T-helper 17 cell (primary cell): ENCODE measurements at places on chromosomes 7 and 10. TPM values are rescaled to one million over a fixed set of nuclear protein-coding genes. Genes with fewer than 3 reads are reported as not detected.

GRCh38 chr10:1860351-1860750, 123.0 kb upstream of the ADARB2 start:
- H3K27me3 ChIP-seq: peaks cover 15% of the 10 kb centered on the region
- peaks cover 2% of the 10 kb centered on the region for H3K4me1 ChIP-seq
- no peak overlapping the region for H3K4me3 ChIP-seq
- H3K36me3 ChIP-seq: no peaks in the 10 kb centered on the region
- DNase-seq: no peak

- no peaks in the 10 kb centered on the region for H3K27me3 ChIP-seq
- no peak overlapping the region for H3K4me3 ChIP-seq
- no peak for DNase-seq
- H3K27ac ChIP-seq: no peak overlapping the region
Measured at GRCh38 chr7:5636914-5637313, 144.5 kb downstream of the RNF216 start.

CXCL12 gene
- total RNA-seq: not detected

DNA sequence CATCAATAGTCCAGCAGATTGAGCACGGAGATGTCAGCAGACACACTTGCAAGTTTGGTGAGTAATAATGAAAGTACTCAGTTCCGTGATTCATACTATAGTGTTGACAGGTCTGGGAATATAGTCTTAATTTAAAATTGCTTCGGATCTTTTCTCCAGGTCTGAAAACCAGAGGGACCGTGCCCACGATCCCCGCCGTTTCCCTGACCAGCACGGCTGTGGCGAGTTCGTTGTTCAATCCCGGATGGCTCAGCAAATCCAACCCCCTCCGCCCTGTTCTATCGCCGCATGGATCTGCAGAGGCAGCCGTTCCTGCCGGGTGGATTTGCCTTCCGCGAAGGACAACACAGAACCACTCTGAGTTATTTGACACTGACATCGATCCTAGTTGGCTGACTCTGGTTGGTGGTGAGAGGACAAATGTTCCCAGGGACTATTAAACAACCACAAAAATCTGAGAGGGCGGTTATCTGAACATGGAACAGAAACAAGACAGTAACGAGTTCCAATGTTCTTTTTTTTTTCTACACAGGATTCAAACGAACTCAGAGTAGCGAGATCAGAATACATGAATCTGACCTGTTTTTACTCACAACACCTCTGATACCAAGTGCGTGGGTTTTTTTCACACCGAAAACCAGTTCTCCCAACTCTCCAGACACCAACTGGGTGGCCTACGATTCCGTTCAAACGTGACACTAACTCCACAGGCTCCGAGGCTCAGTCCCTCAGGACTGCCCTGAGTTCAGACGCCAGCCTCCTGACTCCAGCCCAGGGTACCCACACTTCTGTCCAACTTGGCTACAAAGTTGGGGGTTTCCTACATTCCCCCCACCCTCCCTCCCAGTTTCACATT, 52.7 kb downstream of the RBM17 start:
- peak overlapping the region; percentile 94 for H3K4me3 ChIP-seq
- no peak for DNase-seq
- H3K27me3 ChIP-seq: no peaks in the 10 kb centered on the region
- H3K36me3 ChIP-seq: no peaks in the 10 kb centered on the region
- peaks cover 58% of the 10 kb centered on the region for H3K4me1 ChIP-seq
- peak overlapping the region; percentile 97 for H3K27ac ChIP-seq

DNA sequence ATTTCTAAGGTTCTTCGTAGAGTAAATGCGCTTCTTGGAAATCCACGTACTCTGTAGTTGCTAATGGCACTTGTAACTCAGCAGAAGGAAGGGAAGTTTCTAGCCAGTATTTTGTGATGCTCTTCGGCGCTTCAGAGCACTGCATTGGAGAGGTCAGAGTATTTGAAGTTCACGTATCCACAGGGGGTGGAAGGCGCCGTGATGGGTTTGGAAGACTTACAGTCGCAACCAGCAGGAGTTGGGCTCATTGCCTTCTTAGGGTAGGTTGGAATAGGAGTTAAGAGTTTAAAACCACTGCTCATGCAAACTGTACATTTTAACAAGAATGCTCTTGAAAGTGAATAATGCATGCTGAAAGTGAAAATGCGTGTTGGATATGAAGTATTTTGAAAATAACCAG, 49.1 kb downstream of the SHH start:
- H3K27me3 ChIP-seq: no peaks in the 10 kb centered on the region
- H3K4me3 ChIP-seq: peak overlapping the region; percentile 88
- DNase-seq: no peak

NRAP gene
- not detected for total RNA-seq

DNA sequence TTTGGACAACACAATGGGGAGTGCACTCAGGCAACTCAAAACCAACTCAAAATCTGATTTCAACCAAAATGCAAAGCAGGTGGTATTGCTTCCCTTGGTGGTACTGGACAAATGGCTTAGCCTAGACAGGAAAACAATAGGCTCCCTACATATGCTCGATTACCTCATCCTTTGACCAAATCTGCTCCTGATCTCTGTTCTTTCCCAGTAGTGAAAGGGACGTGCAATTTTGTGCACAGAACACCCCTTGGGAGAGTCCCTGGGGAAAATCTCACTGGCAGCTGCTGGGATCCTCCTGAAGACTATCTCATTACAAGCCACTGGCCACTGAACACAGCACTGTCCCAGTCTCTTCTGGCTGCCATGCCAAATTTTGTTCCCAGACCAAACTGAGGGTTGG, 149.2 kb upstream of the VSTM2A start:
- H3K36me3 ChIP-seq: no peaks in the 10 kb centered on the region
- H3K27ac ChIP-seq: no peak overlapping the region
- DNase-seq: no peak
- no peaks in the 10 kb centered on the region for H3K27me3 ChIP-seq

- DNase-seq: no peak
- no peaks in the 10 kb centered on the region for H3K27me3 ChIP-seq
- no peak overlapping the region for H3K27ac ChIP-seq
- H3K36me3 ChIP-seq: peaks cover 3% of the 10 kb centered on the region
- H3K4me1 ChIP-seq: peaks cover 5% of the 10 kb centered on the region
Measured at GRCh38 chr7:107427462-107427861, 42.4 kb upstream of the GPR22 start.

GRCh38 chr7:55965805-55966421, 1.5 kb downstream of the NIPSNAP2 start:
- H3K36me3 ChIP-seq: peaks cover 7% of the 10 kb centered on the region
- peak overlapping the region; percentile 49 for H3K4me3 ChIP-seq
- peaks cover 31% of the 10 kb centered on the region for H3K4me1 ChIP-seq
- peak overlapping the region; percentile 9 for H3K27ac ChIP-seq

DNA sequence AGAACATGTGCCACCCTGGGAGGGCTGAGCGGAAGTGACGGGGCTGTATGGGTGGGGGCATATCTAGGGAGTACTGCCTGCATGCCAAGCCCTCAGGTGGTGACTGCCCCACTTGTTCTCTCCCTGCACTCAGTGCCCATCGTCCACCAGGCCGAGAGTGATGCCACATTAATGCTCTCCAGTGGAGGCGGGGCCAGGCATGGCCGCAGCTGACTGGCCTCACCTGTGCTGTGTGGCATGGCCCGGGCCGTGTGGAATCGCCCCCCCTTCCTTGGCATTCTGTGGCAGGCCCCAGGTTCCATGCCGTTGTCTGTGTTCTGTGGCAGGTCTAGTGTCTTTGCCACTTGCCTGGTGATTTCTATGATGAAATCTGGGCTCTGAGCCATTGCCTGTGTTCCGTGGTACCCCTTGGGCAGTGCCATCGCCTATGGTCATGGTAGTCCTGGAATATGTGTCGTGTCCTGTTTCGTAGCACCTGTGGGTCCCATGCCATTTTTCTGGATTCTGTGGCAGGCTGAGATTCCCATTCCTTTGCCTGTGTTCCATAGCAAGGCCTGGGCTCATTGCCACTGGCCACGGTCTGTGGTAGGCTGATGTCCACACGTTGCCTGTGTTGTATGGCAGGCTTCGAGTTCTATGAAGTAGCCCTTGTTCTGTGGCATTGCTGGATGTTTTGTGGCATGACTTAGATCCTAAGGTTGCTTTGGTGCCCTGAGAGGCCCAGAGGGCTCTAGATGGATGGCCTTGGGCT, 8.9 kb downstream of the FLNC start:
- no peak overlapping the region for H3K27ac ChIP-seq
- no peak overlapping the region for H3K4me3 ChIP-seq
- no peaks in the 10 kb centered on the region for H3K36me3 ChIP-seq

GRCh38 chr7:45987521-45988290, 66.6 kb upstream of the IGFBP3 start:
- no peaks in the 10 kb centered on the region for H3K4me1 ChIP-seq
- H3K4me3 ChIP-seq: no peak overlapping the region
- H3K27ac ChIP-seq: no peak overlapping the region
- H3K27me3 ChIP-seq: no peaks in the 10 kb centered on the region
- no peak for DNase-seq
- no peaks in the 10 kb centered on the region for H3K36me3 ChIP-seq

- no peaks in the 10 kb centered on the region for H3K4me1 ChIP-seq
- no peak overlapping the region for H3K27ac ChIP-seq
- DNase-seq: no peak
- H3K27me3 ChIP-seq: no peaks in the 10 kb centered on the region
- no peaks in the 10 kb centered on the region for H3K36me3 ChIP-seq
Measured at GRCh38 chr10:83225781-83226180, 913.5 kb upstream of the GHITM start.

- peak overlapping the region; percentile 94 for H3K4me3 ChIP-seq
- DNase-seq: no peak
- H3K36me3 ChIP-seq: no peaks in the 10 kb centered on the region
- H3K4me1 ChIP-seq: peaks cover 20% of the 10 kb centered on the region
- peak overlapping the region; percentile 95 for H3K27ac ChIP-seq
Measured at GRCh38 chr10:80536361-80536835, 1.3 kb upstream of the SH2D4B start.

GRCh38 chr10:30463944-30464451, 30.0 kb downstream of the MAP3K8 start:
- peaks cover 3% of the 10 kb centered on the region for H3K36me3 ChIP-seq
- H3K27ac ChIP-seq: no peak overlapping the region
- no peak for DNase-seq

GRCh38 chr10:70493660-70494234, 15.2 kb downstream of the PALD1 start:
- no peak for DNase-seq
- H3K4me3 ChIP-seq: no peak overlapping the region
- H3K4me1 ChIP-seq: peaks cover 7% of the 10 kb centered on the region

DEPP1 gene
- total RNA-seq: 1.4 TPM

ELAPOR2 gene
- 10.4 TPM for total RNA-seq

AKR1C8 gene
- total RNA-seq: 1.6 TPM

JAKMIP3 gene
- 0.22 TPM for total RNA-seq

- DNase-seq: no peak
- H3K27ac ChIP-seq: no peak overlapping the region
- H3K4me3 ChIP-seq: no peak overlapping the region
- peaks cover 5% of the 10 kb centered on the region for H3K4me1 ChIP-seq
- H3K36me3 ChIP-seq: peaks cover under 1% of the 10 kb centered on the region
Measured at GRCh38 chr10:98224509-98224908, 43.5 kb downstream of the LOXL4 start.

NKX2-3 gene
- total RNA-seq: not detected

DNA sequence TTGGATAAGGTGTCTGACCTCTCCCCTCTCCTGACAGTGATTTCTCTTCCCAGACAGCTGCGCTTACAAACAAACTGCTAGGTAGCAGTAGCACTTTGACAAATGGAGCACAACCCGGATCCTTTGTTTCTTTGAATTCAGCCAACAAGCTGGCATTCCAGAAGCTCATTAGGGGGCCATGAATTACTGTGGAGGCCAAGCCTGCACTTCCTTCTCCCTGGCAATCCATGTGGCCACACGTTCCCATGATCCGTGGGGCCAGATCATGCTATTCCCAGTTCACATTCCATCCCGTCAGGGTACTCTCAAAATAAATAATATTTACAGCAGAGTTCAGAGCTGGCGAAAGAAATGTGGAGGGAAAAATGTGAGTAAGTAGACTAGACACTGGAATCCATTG, 172.4 kb downstream of the PRPF18 start:
- DNase-seq: no peak
- H3K27ac ChIP-seq: no peak overlapping the region
- peaks cover 2% of the 10 kb centered on the region for H3K36me3 ChIP-seq
- H3K4me3 ChIP-seq: no peak overlapping the region

- H3K36me3 ChIP-seq: peaks cover 3% of the 10 kb centered on the region
- H3K27me3 ChIP-seq: peaks cover 9% of the 10 kb centered on the region
- no peaks in the 10 kb centered on the region for H3K4me1 ChIP-seq
Measured at GRCh38 chr7:135253851-135254771, 20.5 kb downstream of the STRA8 start.

HHEX gene
- total RNA-seq: 4.9 TPM

GRCh38 chr7:134995239-134996096, 9.2 kb downstream of the AGBL3 start:
- H3K4me3 ChIP-seq: peak overlapping the region; percentile 45
- H3K27me3 ChIP-seq: no peaks in the 10 kb centered on the region
- no peak for DNase-seq
- H3K36me3 ChIP-seq: peaks cover 6% of the 10 kb centered on the region

SPOCK2 gene
- total RNA-seq: 772 TPM

DNA sequence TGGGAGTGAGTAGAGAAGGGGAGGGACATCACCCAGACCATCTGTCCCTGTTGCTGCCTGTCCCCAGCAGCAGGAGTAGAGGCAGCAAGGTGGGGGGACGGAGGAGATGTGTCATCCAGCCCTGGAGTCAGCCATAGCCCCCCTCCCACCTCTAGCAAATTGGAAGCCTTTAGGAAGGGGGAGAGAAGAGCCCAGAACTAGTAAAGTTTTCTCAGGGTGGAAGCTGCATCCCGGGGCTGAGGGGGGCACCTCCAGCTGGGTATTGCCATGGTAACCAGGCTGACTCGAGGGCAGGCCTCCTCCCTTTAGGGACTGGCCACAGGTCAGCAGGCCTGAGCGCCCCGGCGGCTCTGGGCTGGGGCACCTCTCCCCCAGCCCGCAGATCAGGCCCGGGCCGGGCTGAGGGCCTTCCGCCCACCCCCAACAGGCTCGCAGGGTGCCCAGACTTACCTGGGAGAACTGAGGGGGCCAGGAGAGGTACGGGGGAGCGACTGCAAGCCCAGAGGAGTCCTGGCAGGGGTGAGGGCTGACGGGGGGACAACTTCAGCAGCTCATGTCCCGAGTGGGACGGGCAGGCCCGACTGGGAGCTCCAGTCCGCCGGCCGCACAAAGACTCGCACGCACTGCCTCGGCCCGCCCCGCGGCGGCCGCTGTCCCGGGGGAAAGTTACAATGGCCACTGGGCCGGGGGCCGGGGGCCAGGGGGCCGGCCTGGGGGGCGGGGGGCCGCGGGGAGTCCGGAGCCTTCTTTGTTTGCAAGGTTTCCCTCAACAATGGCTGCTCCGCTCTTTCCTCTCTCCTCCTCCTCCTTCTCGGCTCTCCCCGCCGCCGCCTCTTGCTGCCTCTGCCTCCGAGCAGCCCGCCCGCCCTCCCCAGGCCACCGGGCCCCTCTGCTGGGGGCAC, 6.0 kb downstream of the LDB1 start:
- peak overlapping the region; percentile 95 for H3K27ac ChIP-seq
- peaks cover 61% of the 10 kb centered on the region for H3K4me1 ChIP-seq
- peak overlapping the region; percentile 94 for H3K4me3 ChIP-seq
- peaks cover 2% of the 10 kb centered on the region for H3K36me3 ChIP-seq
- no peaks in the 10 kb centered on the region for H3K27me3 ChIP-seq

- H3K27me3 ChIP-seq: no peaks in the 10 kb centered on the region
- H3K4me3 ChIP-seq: peak overlapping the region; percentile 93
- DNase-seq: no peak
- peaks cover 35% of the 10 kb centered on the region for H3K4me1 ChIP-seq
- H3K36me3 ChIP-seq: peaks cover 3% of the 10 kb centered on the region
- H3K27ac ChIP-seq: peak overlapping the region; percentile 88
Measured at GRCh38 chr10:70432101-70432500, 9.4 kb downstream of the NODAL start.
